ENCODE measurements at places on chromosomes 7 and 10.
A peak's percentile ranks its signal among the peaks of the same experiment; 100 is the strongest.

GRCh38 chr10:13853854-13854253 lies 267.1 kb downstream of the PRPF18 start:
- no peak for DNase-seq

GRCh38 chr7:5578495-5578894 lies 154.9 kb upstream of the TNRC18 start:
- DNase-seq, result no peak

DNA sequence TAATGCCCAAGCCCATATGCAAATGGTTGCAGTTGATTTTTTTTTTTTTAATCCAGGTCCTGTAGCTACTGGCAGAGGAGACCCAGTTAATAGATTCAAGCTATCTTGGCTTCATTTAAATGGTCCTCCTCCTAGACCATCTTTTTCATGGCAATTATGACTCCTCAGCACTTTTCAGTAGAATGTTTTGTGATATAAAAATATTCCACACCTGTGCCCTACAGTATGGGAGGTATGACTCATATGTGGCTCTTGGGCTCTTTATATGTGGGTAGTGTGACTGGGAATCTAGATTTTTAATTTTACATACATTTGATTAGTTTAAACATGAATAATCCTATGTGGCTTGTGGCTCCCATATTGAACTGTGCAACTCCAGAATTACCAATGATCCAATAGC lies 80.1 kb downstream of the ITGB1 start:
- DNase-seq, result no peak

DNA sequence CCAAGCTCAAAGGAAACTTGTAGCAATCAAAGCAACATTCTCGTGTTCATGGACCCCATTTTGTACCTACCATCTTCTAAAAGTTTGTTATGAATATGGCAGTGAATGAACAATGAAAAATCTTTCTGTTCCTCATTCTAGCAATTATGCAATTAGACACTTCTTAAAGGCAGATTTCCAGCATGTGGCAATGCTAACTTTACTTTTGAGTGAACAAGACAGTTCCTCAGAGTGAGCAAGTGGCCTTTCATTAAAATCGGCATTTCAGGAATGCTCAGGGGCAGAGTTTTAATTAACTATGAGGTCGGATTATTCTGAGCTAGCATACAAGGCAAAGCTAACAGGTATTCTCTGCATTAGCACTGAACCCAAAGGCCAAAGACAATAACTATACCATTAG lies 48.4 kb upstream of the NFE2L3 start:
- DNase-seq, result no peak

DNA sequence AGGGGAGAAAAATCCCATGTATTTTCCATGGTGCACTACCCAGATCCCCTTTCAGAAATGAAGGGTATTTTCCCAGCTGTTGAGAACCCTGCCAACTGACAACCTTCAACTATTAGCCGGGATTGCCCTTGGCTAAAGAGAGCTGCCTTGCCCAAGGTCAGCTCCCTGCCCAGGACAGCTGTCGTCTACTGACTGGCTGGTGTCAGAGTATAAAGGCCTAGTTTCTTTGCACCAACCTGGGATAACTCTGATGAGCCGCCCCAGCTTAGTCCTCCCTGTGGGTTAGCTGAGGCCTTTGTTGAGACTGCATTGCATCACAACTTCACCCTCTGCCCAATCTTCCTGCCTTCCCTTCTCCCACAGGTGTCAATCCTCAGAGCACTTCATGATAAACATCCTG lies 147.2 kb upstream of the RHEB start:
- DNase-seq, result no peak

DNA sequence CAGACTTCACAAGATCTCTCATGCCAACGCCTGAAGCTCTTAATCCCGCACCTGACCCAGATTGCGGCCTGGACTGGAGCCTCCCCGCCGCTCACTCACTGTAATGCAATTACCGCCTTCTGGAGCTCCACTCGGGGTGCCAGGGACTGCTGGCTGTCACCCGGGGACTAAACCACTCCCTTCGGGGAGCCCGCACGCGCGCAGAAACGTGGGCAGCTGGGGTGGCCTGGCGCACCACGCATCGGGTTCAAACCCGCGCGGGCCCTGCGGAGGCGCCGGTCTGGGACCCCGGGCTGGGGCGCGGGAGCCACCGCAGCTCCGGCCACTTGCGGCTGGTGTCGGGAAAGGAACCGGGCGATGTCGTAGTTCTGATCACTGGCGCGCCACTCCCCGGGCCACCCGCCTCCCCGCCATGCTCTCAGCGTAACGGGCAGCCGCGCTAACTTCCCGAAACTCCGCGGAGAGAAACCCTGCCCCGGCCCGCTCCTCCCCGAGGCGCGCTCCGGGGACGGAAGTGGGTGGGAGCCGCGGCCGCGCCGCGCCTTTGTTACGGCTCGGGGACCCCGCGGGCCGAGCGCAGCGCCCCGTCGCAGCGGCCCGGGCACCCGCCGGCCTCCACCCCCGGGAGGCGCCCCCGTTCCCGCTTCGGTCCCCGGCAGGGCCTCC lies 100.3 kb upstream of the SVIL start:
- DNase-seq, result peak; percentile 67

DNA sequence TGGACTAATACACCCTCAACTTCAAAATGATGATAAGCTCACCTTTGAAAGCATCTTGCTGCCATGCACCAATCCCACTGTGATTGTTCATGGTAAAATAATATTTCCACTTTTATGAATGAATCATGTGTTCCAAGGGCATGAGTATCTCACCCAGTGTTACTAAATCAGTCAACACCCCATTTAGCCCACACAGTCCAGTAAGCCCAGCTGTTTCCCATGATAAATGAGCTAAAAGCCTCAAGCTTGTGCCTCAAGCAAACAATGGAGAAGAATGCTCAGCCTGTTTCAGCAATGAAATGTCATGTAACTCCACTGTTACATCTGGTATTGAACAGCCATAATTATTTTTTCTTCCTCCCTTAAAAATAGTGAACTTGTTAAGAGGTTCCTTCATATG lies 442.5 kb downstream of the XPNPEP1 start:
- DNase-seq, result no peak

- no peak for DNase-seq
These were observed 944.0 kb upstream of the C7orf33 start for GRCh38 chr7:147646568-147646967.

DNA sequence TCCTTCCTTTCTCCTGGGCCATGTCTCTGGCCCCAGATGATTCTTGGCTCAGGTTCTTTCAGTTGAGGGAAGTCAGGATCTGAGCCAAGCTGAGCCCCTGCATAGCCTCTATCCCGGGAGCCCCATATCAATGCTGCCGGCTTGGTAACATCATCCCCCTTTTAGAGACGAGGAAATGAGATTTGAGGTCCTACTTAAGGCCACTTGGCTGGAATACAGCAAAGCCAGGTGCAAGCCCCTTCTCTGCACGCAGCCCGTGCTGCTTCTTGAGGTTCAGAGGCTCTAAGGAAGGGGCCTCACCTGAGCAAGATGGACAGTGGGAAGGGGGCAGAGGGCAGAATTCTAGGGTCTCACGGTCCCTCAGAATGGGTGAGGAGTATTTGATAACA lies 2.4 kb upstream of the IRF5 start:
- DNase-seq, result no peak

GRCh38 chr10:69835875-69836730 lies 34.4 kb downstream of the COL13A1 start:
- DNase-seq, result no peak

GRCh38 chr10:99964791-99965190 lies 45.0 kb downstream of the DNMBP start:
- no peak for DNase-seq

DNA sequence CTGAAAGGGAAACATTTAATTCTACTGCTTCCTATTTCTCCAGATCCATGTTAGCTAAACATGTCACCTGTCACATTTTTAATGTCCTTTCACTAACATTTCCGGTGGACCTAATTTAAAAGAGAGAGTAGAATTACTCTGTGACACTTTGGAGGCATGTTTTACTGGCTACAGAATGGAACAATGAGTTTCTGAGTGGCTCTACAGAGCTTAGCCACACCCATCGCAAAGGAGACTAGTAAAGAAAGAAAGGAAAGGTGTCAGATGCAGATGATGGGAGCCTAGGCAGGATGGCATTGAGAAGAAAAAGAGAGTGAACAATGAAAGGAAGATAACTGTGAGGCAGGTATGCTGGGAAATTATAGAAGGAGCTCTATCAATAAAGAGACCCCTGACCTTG lies 35.9 kb downstream of the NDUFB2 start:
- no peak for DNase-seq

GRCh38 chr7:71345117-71345884 lies 213.4 kb downstream of the GALNT17 start:
- DNase-seq, result no peak

GRCh38 chr7:114936471-114936870 lies 14.6 kb downstream of the MDFIC start:
- no peak for DNase-seq

DNA sequence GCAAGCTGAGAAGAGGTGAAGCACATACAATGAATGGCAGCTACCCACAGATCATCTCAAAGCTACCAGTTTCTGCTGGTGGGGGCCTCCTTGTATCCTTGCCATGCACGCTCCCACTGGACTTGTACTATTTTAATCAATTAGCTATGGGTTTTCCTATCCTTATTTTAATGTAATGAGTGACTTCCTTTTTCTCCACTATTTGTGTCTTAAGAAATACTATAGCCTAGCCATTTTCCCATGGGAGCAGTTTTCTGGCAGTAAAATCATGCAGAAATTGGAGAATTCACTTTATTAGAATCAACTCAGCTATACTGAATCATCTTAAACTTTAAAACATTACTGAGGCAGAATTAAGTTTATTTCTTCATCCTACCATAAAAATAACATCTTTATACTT lies 73.5 kb downstream of the CTNNA3 start:
- DNase-seq, result no peak

DNA sequence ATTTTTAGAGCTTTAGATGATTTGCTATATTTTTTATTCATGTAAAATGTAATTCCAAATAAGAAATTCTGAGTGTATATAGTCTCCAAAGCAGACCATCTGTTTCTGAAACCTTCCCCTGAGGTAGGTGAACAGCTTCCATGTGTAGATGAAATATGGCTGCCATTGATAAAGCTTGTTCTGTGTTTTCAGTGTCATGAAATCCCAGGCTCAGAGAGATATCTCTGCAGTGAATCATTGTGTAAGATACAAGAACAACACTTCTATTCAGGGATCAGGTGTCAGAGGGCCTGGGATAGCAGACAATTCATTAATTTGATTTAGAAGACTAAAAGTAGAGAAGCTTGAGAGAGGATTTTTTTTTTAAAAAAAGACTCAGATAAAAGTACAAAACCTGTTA lies 29.1 kb downstream of the ACTA2 start:
- DNase-seq, result no peak

DNA sequence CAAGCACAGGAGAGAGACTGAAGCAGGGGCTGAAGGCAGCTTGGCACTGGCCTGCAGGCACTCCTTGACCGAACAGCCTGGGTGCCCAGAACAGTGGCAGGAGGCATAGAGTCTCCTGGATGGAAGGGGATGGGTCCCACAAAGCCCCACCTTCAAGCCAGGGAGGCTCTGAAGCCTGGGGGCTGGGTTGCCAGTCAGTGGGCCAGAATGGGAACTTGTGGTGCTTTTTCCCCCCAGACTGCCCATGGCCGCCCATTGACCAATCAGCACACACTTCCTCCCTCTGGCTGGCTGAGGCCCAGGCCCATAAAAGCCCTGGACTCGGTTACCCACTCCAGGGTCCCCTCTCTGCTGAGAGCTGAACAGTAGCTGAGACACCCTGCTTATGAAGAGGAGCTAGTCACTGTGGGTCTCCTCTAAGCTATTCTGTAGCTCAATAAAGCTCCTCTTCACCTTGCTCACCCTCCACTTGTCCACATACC lies 109.6 kb downstream of the ELAPOR2 start:
- no peak for DNase-seq

GRCh38 chr10:43674553-43675210 lies 26.0 kb upstream of the ZNF32 start:
- DNase-seq, result no peak

GRCh38 chr10:76549171-76549570 lies 1088.4 kb downstream of the KCNMA1 start:
- no peak for DNase-seq

DNA sequence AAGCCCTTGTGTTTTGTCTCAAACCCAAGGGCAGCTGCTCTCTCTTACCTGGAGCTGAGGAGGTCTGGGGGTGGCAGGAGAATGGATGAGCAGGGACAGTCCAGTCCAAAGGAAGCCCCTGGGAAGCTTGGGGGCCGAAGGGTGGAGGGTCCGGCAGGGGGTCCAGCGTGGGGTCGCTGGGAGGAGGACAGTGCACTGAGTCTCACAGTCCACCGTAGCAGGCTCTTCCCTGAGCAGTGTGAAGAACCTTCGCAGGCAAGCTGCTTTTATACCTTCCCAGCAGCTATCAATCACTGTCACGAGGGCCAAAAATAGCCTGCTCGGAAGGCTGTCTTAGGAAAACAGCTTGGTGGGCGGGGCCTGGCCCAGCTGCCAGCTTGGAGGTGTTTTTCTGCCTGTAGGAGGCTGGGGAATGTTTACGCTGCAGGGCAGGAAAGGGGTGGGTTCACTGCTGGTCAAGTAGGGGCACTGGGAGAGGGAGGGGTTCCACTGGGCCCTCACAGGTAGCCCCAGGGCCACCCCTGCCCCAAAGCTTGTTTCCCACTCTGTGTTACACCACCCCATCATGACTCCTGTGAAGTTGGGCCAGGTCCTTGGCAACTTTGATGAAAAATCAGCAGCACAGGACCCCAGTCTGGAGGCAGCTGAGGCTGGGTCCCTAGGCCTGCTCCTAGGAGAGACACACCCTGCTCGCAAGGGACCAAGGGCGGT lies at the start of gene DEPP1:
Gene DEPP1 (minus strand): TSS at position 240 of the 711 bp plus-strand sequence. CDS start 779 bp downstream, outside the sequence.
- DNase-seq, result no peak

DNA sequence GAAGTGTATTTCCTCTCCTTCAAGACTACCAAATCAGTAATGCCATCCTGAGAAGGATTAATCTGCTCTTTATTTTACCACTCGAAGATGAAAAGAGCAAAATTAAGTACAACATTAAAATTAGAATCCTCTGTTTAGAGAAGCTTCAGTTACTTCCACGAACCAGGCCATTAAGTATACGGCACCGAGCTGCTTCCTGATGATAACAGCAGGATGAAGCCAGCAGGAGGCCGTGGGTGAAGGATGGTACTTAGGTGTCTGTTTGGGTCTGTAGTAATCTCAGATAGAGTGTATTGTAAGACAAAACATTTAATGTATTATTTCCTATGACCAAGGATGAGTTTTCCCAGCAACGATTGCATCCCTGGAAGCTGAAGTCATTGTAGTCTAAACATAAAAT lies 362.8 kb downstream of the SFMBT2 start:
- DNase-seq, result no peak

DNA sequence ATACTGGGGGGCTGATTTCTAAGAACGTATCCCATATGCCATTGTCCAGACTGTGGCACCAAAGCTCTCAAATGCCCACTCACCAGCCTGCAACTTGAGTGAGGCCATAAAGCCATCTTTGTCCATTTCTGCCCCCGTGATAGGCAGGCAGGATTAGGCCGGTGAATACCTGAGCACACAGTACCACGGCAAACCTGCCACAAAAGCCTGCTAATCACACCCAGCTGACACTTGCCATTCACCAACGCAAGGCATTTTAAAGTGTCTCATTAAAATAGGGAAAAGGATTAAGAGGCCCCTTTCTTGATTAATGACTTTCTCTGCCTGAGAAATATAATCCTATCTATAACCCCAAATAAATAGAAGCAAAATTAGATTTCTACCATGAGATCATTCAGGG lies 111.4 kb upstream of the NANOS1 start:
- no peak for DNase-seq

GRCh38 chr7:73963252-73963822 lies 64.6 kb upstream of the ELN start:
- no peak for DNase-seq

GRCh38 chr10:12194752-12195271 lies 879 bp downstream of the NUDT5 start:
- DNase-seq, result peak; percentile 36
